GM06990 (cell line): ENCODE measurements at places on chromosomes 3 and 15.

- DNase-seq, result no peak
Observed at GRCh38 chr3:127700406-127700805, 27.7 kb downstream of the ABTB1 start.

- DNase-seq, result no peak
Observed at GRCh38 chr15:84944861-84945260, 36.8 kb upstream of the PDE8A start.

GRCh38 chr3:49683162-49683561, 6.1 kb downstream of the MST1 start:
- no peak for DNase-seq

- no peak for DNase-seq
Observed at GRCh38 chr15:49286649-49287404, 116.8 kb downstream of the GALK2 start.

DNA sequence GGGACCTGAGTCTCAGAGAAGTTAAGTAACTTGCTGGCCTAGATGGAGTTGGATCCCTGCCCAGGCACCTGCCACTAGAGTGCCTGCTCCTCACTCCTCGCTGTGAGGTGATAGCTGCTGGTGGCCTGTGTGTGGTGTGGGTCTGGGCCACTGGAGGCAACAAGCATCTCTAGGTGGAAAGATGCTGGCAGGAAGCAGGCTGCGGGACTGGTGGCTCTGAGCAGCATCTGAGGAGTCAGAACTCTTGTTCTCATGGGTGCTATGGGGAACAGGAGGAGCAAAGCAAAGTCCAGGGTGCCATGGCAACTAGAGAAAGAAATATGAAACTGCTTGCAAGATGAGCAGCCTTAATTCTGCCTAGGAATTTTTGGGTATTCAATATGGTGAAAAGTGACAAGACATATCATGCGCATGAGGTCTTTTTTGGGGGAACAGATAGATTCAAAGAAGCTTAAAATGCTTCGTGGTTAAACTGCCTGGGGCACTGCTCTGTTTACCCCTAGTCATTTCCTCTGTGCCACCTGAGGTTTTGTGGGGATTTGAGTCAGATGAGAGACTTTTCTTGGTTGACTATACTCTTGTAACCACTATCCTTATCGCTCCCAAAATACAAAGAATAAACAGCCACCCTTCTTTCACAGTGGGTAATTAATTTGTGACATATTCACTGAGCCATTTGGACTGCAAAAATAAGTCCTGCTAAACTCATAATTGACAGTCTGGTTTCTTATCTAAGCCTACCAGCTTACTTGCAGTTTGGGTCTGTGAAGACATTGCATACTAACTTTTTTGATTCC, 50.3 kb downstream of the MED12L start:
- DNase-seq, result no peak

- DNase-seq, result no peak
Observed at GRCh38 chr15:61753018-61753710, 307.1 kb downstream of the VPS13C start.

DNA sequence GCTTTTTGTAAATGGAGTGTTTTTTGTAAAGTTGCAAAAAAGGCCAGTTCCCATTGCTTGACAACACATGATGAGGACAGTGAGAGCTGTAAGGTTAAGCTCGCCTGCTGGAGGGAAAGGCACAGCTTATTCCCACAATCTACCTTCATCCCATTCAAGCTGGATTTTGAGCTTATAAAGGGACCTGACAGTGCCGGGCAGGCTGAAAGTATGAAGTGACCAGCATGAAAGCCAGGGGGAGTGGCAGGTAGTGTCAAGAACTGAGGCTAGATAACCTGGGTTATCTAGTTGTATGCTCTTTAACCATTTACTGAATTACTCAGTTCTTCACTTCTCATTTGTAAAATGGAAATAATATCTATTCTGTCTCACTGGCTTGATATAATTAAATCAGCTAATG, 52.3 kb upstream of the KPNA4 start:
- DNase-seq, result no peak

DNA sequence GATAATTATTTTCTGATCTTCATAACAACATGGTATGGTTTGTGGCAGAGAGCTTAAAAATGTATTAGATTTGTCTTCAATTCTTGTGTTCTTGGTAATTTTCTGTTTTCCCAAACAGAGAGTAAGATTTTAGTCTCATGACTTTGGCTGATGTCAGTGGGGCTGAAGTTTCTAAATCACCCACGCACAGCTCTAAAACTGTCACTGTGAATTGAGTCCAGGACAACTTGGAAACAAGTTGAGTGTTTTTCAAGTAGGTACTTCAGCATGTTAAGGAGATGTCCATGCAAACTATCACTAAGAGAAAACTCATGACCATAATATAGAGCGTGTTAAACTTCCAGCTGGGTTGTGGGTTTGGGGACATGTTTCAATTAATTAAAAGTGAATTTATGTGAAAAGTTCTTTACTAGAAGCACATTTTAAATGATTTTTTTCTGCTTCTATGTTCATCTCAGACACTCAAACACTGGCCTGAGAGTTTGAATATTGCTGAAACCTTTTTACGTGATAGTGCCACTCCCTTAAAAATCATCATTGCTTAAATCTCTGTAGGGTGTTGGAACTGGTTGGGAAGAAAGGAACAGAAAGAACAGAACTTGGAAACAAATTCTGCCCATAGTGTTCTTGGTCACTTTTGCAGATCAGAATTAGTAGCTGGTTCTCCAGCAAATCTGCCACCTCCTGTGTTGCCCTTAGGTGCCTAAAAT, 89.8 kb downstream of the KLHL25 start:
- DNase-seq, result no peak

- no peak for DNase-seq
Observed at GRCh38 chr3:86254480-86254879, 736.5 kb downstream of the VGLL3 start.

GRCh38 chr3:150511122-150511821, 35.0 kb downstream of the SERP1 start:
- no peak for DNase-seq

GRCh38 chr15:70023769-70024491, 73.8 kb downstream of the TLE3 start:
- no peak for DNase-seq

DNA sequence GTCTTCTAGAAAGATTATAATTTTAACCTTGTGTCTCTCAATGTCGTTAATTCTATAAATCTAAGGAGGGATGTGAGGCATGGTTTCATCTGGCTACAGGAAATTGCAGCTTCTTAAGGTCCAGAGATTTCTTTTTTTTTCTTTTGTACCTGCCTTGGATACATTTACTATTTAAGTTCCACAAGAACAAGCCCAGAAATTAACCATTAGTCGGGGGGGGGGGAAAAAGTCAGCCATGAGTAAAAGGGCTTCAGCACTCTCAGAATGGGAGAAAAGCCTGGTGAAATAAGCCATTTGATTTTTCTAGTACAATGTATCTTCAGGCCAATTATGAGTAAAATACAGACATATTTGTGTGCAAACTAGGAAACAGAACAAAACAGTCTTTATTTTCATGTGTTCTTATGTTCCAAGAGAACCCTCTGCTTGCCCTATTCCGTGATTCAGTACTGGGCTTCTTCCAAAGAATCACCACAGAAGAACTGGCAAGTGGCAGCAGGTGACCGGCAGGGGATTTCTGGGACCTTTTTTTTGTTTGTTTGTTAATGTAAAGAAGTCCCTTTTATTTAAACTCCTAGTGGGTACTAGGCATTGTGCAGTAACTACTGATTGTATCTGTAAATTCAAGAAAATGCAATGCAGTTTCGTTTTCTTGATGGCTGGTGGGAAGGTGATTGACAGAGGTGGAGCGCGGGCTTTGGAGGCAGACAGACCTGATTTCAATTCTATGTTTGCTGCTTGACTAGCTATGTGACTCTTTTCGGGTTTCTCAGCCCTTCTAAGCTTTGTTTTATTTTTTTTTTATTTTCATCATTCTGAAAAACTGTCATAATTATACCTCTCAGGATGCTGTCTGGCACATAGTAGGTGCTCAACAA, 82.5 kb downstream of the PEX5L start:
- DNase-seq, result no peak

GRCh38 chr3:12871404-12871983, 30.1 kb upstream of the RPL32 start:
- no peak for DNase-seq

DNA sequence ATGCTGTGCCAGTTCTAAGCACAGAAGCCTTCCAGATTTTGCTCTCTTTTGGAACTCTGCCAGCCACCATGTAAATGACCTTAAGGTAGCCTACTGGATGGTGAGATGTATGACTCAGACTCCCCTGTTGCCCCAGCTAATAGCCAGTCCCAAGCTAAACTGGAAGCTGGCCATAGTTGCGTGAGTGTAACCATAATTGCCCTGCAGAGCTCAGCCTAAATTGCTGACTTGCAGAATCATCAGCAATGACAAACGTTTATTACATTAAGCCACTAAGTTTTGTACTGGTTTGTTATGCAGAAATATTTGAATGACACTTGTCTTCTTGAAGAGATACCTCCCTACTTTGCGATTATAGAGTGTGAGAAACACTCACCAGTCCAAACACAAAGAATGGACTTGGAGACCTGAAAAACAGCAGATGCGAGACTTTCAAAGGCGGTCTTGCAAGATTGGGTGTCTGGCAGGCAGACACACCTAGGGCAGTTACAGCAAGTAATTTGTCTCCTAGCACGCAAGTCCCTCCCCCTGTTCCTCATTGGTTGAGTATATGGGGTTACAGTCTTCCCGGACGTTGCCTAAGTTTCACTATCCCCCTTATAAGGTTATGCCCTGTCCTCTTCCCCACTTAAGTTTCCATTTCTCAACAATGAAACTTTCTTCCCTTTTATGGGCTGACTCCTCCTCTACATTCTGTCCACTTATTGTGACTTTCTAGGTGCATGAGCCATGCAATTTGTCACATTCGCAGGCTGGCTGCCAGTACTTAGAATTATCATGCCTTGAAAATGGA, 83.6 kb upstream of the XCR1 start:
- DNase-seq, result no peak

- no peak for DNase-seq
Observed at GRCh38 chr3:60055765-60056164, 1005.9 kb upstream of the CFAP20DC start.

- DNase-seq, result no peak
Observed at GRCh38 chr3:5579946-5580345, 392.4 kb downstream of the EDEM1 start.

GRCh38 chr3:168088106-168088720, 7.5 kb downstream of the GOLIM4 start:
- peak; percentile 44 for DNase-seq

DNA sequence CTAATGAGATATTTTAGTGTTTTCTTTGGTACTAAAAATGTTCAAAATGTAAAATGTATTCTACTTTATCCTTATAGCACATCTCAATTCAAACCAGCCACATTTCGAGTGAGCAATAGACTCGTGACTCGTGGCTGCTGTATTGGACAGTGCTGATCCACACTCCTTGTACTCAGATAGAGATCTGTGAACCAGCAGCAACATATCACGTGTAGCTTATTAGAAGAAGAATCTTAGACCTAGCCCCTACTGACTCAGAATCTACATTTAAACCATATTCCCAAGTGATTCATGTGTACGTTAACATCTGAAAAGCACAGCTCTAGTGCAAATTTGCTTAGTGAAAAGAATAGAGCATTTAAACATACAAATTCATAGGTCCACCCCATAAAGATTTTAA, 130.9 kb downstream of the IL1RAP start:
- no peak for DNase-seq

GRCh38 chr3:95037927-95038326, 975.1 kb downstream of the NSUN3 start:
- no peak for DNase-seq

- no peak for DNase-seq
Observed at GRCh38 chr3:141275032-141275422, 43.4 kb downstream of the PXYLP1 start.

GRCh38 chr3:114005481-114005880, 50.8 kb downstream of the CCDC191 start:
- peak; percentile 33 for DNase-seq

- DNase-seq, result no peak
Observed at GRCh38 chr3:167564612-167565011, 89.1 kb downstream of the WDR49 start.

DNA sequence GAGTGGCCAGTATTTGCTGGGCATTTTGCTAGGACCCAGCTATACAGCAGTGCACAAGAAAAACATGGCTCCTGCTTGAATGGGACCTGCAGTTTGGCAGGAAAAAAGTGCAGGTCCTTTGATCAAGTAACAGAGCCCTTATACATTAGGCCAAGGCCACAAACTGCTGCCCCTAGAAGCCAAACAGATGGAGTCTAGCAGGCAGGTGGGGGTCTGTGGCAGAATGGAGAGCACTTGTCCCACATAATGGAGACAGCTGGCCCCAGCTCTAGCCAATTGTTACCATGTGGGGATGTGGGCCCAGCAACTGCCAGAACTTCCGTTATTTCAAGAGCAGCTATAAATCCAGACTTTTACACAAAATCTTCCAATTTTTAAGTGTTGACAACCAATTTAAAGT, 79.3 kb downstream of the SHQ1 start:
- DNase-seq, result no peak

GRCh38 chr3:45137656-45138181, 8.5 kb downstream of the CDCP1 start:
- no peak for DNase-seq

GRCh38 chr3:129942296-129942695, 32.2 kb upstream of the TRH start:
- DNase-seq, result peak; percentile 23

DNA sequence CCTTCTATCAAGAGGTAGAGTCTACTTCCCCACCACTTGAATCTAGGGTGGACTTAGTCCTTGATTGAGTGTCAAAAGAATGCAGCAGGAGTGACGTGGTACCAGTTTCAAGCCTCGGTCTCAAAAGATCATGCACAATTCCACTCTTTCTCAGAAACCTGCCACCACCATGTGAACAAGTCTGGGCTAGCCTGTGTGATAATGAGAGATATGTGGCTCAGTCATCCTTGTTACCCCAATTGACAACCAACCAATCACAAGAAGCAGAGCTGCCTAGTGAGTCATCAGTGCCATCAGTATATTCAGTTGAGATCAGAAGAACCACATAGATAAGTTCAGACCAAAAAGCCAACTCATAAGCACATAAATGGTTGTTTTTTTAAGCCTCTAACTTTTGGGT, 374.5 kb downstream of the IL20RB start:
- peak; percentile 54 for DNase-seq

GRCh38 chr3:31754575-31755278, 222.0 kb downstream of the STT3B start:
- peak; percentile 39 for DNase-seq

- DNase-seq, result no peak
Observed at GRCh38 chr3:74542441-74542840, 72.0 kb downstream of the CNTN3 start.

DNA sequence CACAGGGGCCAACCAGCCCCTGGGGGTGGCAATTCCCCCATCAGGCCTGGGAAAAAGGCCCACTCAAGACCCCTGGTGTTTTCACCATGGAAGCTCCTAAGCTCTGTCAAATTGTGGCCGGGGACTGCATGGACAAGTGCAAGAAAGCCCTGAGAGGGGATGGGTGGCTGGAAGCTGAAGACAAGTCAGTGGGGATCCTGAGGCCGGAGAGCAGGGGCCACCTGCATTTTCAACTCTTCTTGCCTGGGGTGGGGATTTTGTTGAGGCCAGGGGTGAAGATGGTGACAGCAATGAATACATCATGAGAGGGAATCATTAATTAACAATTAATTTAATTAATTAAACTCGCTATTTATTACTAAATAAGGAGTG, 33.9 kb downstream of the FEM1B start:
- DNase-seq, result no peak
